ENCODE measurements at places on chromosomes 13 and 19.

GRCh38 chr19:51407511-51408131 is 9.8 kb downstream of the SIGLEC10 start:
- no peak for DNase-seq

DNA sequence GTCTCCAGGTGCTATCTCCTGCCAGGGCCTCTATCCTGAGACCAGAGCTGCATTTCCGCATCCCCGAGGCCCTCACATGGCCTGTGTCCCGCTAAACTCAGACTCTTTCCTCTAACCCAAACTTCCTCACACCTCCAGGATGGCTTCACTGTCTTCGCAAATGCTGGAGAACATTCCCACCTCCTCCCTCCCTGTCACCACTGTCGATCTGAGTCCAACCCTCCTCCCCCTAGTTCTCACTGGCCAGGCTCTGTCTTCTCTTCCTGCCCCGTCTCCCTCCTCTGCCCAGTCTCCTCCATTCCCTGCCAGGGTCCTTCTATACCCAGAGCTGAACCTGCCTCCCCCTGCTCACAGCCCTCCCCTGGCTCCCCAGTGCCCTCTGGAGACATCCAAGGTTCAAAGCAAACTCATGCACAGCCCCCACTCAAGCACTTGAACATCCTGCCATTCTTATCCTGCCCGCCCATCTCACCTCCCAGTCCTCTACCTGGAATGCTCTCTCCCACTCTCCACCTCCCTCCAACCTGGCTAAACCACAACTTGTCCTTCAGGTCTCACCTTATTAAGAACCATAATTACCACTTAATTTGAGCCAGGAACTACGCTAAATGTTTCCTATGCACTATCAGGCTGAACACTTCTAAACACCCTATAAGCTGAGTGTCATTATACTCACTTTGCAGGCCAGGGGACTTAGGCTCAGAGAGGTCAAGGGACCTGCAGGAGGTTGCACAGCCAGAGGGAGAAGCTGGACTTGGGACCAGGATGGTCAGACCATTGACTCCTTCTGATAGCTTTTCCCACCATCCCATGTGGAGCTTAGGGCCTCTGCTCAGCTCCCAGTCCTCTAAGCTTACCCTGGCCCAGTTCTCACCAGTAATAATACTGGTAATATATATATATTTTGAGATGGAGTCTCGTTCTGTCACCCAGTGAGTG is 961 bp upstream of the VSIG10L start:
- no peak for DNase-seq

- no peak for DNase-seq
Measured at GRCh38 chr13:80273718-80274117, 67.2 kb downstream of the SPRY2 start.

- DNase-seq = no peak
Measured at GRCh38 chr13:91308299-91308698, 39.2 kb upstream of the MIR17HG start.

GRCh38 chr19:28586474-28586873 is 626.5 kb downstream of the UQCRFS1 start:
- no peak for DNase-seq

DNA sequence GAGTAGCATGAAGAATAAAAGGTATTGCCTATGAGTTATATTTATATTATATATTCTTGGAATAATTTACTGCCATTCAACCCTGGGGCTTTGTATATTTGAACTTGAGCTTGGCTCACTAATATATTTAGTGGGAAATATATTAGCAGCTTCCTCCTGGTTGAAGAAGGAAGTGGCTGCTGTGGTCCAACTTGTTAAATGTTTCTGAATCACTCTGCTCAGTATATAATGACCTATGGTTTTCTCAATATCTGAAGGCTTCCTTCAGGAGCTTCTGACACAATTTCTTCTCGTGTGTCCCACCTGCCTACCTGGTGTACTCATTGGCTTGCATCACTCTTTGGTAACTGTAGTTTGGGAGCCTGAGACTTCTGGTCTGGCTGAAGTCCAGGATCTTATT is 646.4 kb downstream of the TBC1D4 start:
- DNase-seq = no peak

- DNase-seq = no peak
Measured at GRCh38 chr13:112616586-112617362, 28.8 kb upstream of the TUBGCP3 start.

DNA sequence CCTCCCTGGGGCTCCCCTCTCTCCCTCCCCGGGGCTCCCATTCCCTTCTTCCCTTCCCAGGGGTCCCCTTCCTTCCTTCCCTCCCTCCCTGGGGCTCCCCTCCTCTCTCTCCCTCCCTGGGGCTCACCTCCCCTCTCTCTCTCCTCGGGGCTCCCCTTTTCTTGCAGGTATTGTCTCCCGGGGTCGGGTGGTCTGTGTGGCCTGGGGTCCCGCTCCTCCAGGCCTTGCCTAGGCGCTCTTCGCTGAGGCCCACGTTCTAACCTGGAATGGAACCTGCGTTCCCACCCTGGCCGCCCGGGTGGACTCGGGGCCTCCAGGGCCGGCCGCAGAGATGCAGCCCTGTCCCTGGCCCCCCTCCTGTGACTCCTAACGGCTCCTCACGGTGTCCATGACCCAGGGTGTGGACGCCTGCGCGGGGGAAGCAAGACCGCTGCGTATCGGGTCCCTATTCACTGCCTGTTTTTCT is 940 bp upstream of the DCUN1D2 start:
- DNase-seq = no peak

DNA sequence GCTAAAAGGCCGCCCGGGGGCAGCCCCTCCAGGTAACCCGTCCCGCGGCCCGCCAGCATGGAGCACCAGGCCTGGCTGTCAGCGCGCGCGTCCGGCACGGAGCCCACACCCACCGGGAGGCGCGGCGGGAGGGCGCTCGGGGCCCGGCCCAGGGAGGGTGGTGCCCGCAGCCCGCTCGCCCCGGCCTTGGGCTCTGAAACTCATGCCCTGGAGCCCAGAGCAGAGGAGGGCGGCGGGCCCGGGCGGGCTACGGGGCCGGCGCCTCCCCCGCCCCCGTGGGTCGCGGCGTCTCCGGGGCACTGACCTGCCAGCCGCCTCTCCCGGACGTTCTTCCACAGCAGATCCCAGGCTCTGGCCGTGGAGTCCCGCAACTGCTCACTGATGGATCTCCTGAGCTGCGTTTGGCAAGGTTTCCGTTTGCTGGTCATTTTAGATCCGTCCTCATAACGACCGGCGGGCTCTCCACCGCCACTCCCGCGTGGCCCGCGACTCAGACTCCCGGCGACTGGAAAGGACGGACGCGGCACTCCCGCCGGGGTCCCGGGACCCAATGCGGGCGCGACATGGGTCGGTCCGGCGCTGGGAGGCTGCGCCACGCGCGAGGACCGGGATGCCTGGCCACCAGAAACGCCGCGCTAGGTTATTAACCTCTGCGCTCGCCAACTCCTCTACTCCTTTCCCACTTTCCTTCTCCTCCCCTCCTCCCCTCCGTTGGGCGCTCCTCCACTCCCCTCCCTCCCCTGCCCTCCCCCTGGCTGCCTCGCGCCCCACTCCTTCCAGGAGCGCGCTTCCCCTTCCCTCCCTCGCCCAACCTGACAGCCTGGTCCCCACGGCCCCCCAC is 64.7 kb upstream of the STARD13 start:
- no peak for DNase-seq
